CD4-positive, alpha-beta T cell treated with Interleukin-2 at 100 ng/mL for 4 hours (primary cell): ENCODE measurements at places on chromosomes 3 and 15.

- DNase-seq = peak; percentile 56
These were observed 2.5 kb downstream of the ANP32A start for GRCh38 chr15:68818066-68818768.

- no peak for DNase-seq
These were observed 50.7 kb upstream of the CCR2 start for GRCh38 chr3:46303240-46303639.

DNA sequence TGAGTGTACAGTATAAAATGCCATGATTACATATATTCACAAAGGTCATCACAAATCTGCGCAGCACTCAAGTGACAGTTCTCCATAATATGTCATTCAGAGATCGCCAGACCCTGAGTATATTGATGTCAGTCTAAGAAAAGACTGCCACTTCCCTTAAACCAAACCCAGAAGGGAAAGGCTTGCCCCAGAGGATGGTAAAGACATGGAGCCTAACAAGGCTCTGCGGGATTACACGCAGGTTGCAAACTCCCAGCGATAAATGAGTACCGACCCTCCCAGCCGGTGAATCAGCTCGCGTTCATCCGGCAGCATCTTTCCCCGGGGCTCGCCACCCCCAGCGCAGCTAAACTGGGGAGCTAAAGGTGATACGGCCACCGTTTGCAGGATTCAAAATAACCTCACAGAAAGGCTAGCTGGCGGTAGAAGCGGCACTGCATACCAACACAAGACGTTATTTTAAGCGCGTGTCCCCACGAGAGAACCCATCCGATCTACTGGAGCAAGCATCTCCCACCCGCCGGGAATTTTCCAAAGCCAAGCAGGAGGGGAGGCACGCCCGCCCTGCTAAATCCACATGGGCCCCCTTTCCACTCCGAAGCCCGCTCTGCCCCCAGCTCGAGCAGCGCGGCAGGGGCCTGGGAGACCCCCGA is 643 bp downstream of the MYO5A start:
- peak; percentile 47 for DNase-seq

- DNase-seq = peak; percentile 60
These were observed 162.4 kb upstream of the CFAP20DC start for GRCh38 chr3:59212128-59212779.

- no peak for DNase-seq
These were observed 72.2 kb upstream of the EPHB3 start for GRCh38 chr3:184489268-184489841.

GRCh38 chr3:169929830-169930519 is 18.6 kb downstream of the SAMD7 start:
- no peak for DNase-seq

- DNase-seq = no peak
These were observed 11.6 kb upstream of the RPL29 start for GRCh38 chr3:52007291-52007690.

DNA sequence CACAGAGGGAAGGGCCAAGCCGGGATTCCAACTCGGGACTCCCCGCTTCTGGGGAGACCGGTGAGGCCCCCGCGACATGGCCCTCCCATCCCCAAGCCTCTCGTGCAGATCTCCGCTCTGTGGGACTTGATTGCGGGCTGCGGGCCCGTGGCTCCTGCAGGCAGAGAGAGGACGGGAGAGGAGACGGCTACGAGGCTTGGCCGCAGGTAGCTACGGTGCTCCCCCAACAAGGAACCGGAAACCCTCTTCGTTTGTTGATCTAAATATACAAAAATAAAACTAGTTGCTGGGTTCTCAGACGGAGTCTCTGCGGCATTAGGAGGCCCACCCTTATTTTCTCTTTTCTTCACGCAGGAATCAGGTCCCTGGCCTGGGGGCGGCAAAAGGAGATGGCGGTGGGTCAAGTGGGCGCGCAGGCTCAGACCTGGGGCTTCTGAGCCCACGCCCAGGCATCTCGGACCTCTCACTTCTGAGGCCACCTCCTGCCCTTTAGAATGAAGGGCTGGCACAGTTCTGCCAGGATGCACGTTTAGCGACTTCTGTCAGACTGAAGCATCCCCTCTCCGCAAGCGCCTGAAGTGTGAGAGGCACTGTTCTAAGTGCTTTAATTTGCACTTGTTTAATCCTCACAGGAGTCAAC is 10.9 kb downstream of the GNB5 start:
- DNase-seq = peak; percentile 53

DNA sequence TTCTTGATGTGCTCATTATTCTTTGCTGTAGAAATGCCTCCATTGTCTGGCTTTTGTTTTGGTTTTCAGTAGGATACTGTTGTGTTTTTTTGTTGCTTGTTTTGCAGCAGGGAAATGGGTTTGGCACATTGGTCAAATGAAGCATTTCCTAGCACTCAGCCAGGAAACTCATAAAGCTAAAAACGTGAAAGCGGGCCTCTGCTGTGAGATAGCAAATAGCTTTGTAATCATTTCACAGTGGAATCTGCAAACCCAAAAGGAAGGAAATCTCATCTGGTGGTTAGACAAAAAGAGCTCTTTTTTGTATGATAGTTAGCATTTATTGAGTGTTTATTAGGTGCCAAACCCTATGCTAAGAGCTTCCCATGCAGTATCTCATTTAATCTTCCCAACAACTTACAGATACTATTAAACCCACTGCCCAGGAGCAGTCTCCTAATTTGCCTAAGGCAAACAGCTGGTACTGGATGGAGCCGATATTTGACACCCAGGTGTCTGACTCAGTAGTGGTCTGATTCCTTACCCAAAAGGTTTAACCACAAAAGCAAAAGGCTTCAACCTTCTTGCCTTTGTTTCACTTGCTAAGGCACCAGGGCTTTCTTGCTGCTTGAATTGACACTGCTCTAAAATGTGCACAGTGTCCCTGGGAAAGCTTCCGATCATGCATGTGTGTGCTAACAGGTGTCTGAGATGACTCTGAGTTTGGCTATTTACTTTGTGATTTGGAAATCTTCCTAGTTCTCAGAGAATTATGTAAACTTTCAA is 527.9 kb upstream of the MDFIC2 start:
- no peak for DNase-seq

GRCh38 chr3:3615533-3615932 is 183.7 kb upstream of the LRRN1 start:
- no peak for DNase-seq

DNA sequence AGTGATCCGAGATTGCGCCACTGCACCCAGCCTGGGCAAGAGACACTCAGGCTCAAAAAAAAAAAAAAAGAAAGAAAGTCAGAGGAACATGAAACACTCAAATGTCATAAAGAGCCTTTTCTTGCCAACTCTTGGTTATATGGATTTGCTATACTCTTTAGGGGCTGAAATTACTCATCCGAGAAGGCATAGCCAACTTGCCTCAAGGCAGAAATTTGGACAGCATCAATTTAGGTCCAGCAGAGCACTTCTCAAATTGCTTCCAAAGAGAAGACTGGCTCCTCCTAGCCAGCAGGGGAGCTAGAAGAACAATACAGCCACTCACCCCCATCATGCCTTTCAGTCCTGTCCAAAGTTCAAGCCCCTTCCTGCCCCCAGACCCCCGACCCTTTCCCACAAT is 43.8 kb downstream of the OSBPL10 start:
- DNase-seq = no peak

GRCh38 chr3:170040418-170040817 is 2.6 kb downstream of the GPR160 start:
- no peak for DNase-seq

GRCh38 chr3:35946854-35947515 is 307.7 kb downstream of the ARPP21 start:
- DNase-seq = no peak

- DNase-seq = no peak
These were observed 56.9 kb upstream of the PHLDB2 start for GRCh38 chr3:111802163-111802625.

GRCh38 chr3:58588030-58588614 is 10.9 kb upstream of the FAM107A start:
- DNase-seq = no peak

- DNase-seq = peak; percentile 3
These were observed 158.6 kb upstream of the NR2E3 start for GRCh38 chr15:71651750-71652186.
